ENCODE measurements at places on chromosomes 3 and 15.

GRCh38 chr3:122615303-122615702 is 37.9 kb downstream of the PARP15 start:
- no peak for DNase-seq

DNA sequence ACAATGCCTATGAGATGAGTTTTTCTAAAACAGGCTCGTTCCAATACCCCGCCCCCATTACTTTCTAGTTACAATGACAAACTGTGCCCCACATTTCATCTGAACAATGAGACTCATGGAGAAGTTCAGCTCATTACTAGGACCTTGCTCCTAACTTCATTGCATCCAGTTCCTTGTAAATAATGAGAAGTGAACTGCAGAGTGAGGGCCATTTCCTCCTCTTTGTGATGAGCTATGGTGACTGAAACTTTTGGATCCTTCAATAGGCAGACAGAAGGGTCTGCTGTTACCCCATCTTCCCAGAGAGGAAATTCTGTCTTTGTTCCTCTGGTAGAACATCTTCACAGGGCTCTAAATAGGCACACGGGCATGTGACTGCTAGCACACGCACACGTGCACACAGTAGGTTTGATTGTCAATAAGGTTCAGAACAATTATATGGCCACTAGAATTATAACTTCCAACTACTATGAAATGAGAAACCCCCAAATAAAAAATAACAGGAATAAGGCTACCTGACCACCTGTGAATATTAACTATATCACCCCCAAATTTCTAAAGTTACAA is 51.8 kb downstream of the SERP1 start:
- no peak for DNase-seq

GRCh38 chr3:153551536-153552285 is 389.7 kb downstream of the RAP2B start:
- no peak for DNase-seq

DNA sequence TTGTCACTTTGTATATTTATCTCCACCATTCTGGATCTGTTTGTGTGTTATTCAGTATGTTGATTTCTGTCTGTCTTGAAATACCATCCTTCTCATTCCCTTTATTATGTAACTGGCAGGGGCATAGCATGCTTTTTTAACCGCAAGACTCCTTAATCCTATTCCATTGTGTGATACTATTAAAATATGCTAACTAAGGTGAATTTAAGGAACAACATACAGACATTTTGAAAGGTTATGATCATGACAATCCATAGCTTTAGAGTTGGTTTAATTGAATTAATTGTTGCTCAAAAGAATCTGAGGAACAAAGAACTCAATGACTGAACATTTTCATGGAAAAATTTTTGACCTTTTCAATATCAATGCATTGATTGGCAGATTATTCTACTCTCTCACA is 677.3 kb upstream of the ROBO1 start:
- no peak for DNase-seq

GRCh38 chr15:37789881-37790280 is 144.6 kb upstream of the TMCO5A start:
- no peak for DNase-seq

GRCh38 chr3:191119415-191120295 is 79.4 kb upstream of the OSTN start:
- no peak for DNase-seq

GRCh38 chr15:92922418-92923002 is 22.4 kb downstream of the CHD2 start:
- DNase-seq: no peak

- DNase-seq: no peak
Observed at GRCh38 chr3:29141197-29141917, 139.5 kb upstream of the RBMS3 start.

- DNase-seq: peak; percentile 62
Observed at GRCh38 chr3:43378066-43378935, 92.0 kb downstream of the SNRK start.

- no peak for DNase-seq
Observed at GRCh38 chr15:67741308-67741707, 84.0 kb upstream of the SKOR1 start.

DNA sequence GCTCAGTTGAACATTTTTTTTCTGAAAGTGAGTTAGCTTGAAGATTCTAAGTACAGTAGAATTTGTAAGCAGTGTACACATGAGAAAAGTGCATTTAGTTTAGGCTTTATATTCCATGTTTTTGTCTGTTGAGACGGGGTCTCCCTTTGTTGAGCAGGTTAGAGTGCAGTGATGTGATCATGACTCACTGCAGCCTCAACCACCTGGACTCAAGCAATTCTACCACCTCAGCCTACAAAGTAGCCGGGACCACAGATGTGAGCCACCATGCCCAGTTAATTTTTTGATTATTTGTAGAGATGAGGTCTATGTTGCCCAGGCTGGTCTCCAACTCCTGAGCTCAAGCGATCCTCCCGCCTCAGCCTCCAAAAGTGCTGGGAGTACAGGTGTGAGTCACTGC is 5.3 kb upstream of the CSNK1G1 start:
- no peak for DNase-seq

DNA sequence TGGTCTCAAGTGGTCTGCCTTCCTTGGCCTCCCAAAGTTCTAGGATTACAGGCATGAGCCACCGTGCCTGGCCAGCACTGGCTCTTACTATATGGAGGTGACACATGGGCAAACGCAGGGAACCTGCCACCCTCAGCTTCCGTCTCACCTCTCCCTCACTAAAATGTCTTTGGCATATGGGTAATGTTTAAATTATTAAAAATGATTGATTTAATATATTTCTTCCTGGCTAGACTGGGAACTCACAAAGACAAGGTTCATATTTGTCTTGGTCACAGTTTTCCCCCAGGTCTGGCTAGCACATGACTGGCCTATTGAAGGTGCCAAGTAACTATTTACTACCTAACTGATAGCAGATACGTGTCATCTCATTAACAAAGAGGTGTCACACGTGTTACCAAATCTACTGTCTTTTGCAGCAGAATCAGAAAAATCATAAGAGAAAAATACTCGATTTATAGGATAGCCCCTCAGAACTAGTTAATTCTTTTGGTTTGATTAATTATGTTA is 48.2 kb downstream of the SYNM start:
- DNase-seq: no peak

DNA sequence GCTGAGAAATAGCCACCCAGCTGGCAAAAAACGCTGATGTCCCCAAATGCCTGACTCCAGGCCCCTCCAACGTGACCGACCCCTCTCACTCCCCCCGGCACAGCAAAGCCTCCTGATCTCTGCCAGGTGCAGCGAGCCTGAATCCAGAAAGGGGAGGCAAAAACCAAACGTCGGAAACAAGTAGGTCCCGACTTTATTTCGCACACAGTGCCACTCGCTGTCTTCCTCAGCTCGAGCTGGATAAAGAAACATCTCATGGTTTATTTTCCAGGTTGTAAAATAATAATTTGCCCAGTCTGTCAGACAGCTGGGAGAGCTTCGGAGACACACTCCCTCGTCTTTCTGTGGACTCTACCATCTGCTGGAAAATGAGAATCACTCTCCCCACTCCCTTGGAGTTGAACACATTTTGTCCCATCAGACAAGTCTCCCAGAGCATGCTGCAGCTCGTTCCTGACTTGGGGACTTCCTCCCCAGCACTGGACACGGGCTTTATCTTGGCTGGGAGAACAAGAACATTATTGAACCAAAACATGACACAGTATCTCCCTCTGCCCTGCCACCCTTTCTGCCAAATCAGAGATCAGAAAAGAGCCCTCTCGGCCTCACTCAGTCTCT is 142.8 kb downstream of the NUP210 start:
- no peak for DNase-seq

DNA sequence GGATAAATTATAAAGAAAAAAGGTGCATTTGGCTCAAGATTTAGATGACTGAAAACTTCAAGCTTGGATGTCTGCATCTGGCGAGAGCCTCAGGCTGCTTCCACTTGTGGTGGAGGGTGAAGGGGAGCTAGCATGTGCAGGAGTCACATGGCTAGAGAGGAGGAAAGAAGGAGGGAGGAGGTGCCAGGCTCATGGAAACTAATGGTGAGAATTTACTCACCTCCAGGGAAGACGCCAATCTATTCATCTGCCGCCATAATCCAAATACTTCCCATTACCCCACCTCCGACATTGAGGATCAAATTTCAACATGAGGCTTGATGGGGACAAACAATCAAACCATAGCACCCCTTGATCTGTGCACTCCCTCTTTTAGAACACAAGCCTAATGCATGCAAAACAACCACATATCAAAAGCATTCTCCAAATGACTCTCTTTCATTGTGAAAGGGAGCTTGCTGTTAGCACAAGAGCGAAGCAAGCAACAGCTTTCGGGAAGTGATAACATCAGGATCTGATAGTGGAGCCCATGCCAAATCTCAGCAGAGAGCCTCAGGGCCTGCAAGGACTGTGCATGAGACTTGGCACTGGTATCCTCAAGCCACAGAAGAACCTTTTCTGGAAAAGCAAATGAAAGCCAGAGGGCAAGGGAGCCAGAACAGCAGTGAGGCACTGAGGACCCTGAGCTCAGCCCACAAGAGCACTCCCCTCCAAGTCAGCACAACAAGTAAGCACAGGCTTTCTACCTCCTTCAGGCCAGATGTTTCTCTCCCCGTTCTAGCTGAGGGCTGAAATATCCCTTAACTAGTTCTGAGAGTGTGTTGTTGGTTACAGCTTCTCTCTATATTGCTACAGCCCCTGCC is 50.2 kb upstream of the THBS1 start:
- DNase-seq: no peak

DNA sequence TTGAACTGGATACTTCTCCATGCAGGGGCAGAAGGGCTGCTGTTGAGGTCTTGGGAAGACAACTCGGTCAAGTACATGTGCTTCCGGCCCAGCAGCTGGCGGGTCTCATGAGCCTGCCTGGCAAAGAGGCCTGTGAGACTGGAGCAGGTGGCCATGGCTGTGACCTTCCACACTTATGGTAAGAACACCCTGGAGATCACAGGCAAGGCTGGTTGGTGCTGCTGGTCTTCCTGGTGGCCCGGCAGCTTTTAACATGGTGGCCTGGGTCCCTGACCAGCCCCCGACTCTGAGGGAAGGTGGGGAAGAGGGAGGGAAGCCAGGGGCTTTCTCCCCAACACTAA is 15.4 kb downstream of the CHRD start:
- no peak for DNase-seq

DNA sequence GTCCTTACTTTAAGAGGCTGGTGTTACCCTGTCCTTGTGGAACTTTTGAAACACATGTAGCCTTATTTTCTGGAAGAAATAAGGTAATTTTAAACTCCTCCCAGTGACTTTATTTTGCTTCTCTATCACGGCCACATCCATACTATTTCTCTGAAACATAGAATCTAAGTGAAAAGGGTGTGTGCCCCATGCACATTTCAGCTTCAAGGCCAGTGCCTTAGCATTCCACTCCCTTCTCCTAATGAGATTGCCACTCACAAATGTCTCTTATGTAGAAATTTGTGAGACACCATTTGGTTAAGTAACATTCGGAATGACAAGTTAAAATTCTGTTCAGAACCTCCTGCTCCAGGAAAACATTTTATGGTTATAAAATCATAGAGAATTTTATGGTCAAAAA is 562.7 kb downstream of the TUSC7 start:
- no peak for DNase-seq

GRCh38 chr15:75705854-75706681 is 6.6 kb downstream of the CSPG4 start:
- DNase-seq: no peak

DNA sequence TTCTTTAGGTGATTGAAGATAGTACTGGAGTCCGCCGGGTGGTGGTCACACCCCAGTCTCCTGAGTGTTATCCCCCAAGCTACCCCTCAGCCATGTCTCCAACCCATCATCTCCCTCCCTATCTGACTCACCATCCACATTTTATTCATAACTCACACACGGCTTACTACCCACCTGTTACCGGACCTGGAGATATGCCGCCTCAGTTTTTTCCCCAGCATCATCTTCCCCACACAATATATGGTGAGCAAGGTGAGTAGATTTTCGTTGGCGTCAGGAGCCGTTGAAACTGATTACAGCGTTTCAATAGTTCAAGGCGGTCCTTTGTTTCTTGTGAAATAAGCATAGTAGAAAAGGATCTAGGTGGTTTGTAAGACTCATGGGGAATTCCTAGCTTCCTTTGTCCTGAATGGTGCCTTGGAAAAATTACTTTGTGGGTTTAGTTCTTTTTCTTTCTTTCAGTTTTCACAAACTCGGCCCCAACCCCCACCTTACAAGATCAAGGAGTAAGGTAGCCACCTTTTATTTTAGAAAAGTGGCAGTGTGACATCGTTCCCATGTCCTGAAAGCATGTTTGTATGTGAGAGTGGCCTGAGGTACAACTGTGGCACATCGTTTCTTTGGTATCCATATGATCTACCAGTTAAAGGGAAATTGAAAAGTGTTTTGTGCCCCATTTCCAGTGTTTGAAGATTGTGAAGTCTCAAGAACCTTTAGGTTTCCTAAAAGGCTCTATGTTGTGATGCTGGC is 200.6 kb downstream of the GHSR start:
- DNase-seq: no peak

DNA sequence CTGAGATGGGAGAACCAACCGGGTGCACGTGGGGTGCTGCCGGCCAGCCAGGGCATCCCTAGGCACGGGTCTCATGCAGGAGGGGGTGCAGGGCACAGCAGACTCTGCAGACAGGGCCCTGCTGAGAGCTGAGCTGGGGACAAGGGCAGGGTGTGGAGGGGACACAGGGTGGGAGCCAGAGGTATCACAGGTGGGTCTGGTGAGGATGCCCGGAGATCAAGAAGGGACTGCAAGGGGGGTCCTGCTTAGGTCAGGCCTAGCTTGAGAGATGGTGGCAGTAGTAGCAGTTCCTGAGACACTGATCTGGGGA is 39.5 kb upstream of the PRR23E start:
- no peak for DNase-seq

DNA sequence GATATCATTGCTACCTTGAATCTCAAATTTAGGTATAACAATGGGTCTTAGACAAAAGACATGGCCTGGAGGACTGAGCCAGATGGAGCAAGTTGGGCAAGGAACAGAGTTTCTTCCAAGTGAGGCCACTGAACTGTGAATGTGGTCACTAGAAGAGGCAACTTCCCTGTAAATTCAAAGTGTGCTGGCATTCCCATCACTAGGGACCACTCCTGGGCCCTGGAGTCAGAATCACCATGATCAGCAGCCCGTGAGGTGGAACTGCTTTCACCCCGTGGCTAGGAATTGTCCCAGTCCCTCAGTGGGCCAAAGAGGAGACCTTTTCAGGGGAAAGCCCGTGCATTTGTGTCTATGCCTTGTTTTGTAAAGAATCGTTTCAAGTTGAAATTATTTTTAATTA is 47.3 kb downstream of the HES1 start:
- no peak for DNase-seq

DNA sequence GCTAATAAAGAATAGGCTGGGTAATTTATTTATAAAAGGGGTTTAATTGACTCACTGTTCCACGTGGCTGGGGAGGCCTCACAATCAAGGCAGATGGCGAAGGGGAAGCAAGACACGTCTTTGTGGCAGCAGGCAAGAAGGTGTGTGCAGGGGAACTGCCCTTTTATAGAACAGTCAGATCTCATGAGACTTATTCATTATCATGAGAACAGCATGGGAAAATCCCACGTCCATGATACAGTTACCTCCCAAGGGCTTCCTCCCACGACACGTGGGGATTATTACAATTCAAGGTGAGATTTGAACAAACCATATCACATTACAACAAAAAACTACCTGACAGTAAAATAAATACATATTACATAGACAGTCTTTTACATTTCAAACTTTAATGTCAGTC is 414.9 kb downstream of the NAALADL2 start:
- DNase-seq: no peak
